Activated CD8-positive, alpha-beta T cell treated with anti-CD3 and anti-CD28 coated beads for 36 hours (primary cell): ENCODE measurements at places on chromosomes 4 and X. TPM values are rescaled to one million over a fixed set of nuclear protein-coding genes. Genes with fewer than 3 reads are reported as not detected.

STPG2 gene
- 0.16 TPM for total RNA-seq

HCCS gene
- 26.3 TPM for total RNA-seq

TMSB15A gene
- total RNA-seq, result 0.54 TPM

SSX2B gene
- not detected for total RNA-seq

EDNRA gene
- not detected for total RNA-seq

SOD3 gene
- not detected for total RNA-seq

PAGE2 gene
- not detected for total RNA-seq

USP17L15 gene
- total RNA-seq, result not detected

CT45A7 gene
- not detected for total RNA-seq

CDX4 gene
- total RNA-seq, result not detected

MUC7 gene
- not detected for total RNA-seq

GPRASP3 gene
- total RNA-seq, result 1.3 TPM

LDOC1 gene
- 2.4 TPM for total RNA-seq

PKD2 gene
- 2.3 TPM for total RNA-seq

PFKFB1 gene
- 0.60 TPM for total RNA-seq

SPANXN1 gene
- total RNA-seq, result not detected

CT83 gene
- total RNA-seq, result not detected

UGT8 gene
- 0.14 TPM for total RNA-seq

CACNA1F gene
- 1.1 TPM for total RNA-seq

EGFL6 gene
- total RNA-seq, result 2.1 TPM

BTC gene
- not detected for total RNA-seq

ADRA2C gene
- not detected for total RNA-seq

SUPT20HL2 gene
- total RNA-seq, result not detected

CXCL9 gene
- total RNA-seq, result 1.3 TPM

AFM gene
- total RNA-seq, result not detected

SPARCL1 gene
- total RNA-seq, result not detected

MAOA gene
- 1.9 TPM for total RNA-seq

SYNPO2 gene
- total RNA-seq, result 0.18 TPM

AMBN gene
- total RNA-seq, result not detected

FGFBP1 gene
- not detected for total RNA-seq
